D721Med (cell line): ENCODE measurements at places on chromosomes 7 and 10.
A peak's percentile ranks its signal among the peaks of the same experiment; 100 is the strongest.

DNA sequence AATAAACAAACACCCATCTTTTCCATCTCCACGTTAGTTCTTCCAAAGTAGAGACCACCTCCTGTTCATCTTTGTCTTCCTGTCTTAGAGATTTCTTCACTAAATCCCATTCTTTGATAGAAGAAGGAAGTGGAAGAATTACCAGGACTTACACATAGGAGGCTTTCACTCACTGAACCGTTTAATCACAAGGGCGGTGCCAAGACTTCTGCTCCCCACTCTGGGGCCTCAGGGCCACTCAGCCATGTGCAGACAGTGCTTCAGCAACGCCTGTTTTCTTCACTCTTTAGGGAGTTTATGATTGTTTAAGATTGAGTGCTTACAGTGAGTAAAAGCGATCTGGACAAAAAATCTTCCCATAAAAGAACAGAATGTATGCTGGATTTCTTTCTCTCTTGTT lies 63.9 kb upstream of the SORCS3 start:
- DNase-seq = no peak

GRCh38 chr7:4266270-4267040 lies 415.6 kb upstream of the FOXK1 start:
- DNase-seq = no peak

DNA sequence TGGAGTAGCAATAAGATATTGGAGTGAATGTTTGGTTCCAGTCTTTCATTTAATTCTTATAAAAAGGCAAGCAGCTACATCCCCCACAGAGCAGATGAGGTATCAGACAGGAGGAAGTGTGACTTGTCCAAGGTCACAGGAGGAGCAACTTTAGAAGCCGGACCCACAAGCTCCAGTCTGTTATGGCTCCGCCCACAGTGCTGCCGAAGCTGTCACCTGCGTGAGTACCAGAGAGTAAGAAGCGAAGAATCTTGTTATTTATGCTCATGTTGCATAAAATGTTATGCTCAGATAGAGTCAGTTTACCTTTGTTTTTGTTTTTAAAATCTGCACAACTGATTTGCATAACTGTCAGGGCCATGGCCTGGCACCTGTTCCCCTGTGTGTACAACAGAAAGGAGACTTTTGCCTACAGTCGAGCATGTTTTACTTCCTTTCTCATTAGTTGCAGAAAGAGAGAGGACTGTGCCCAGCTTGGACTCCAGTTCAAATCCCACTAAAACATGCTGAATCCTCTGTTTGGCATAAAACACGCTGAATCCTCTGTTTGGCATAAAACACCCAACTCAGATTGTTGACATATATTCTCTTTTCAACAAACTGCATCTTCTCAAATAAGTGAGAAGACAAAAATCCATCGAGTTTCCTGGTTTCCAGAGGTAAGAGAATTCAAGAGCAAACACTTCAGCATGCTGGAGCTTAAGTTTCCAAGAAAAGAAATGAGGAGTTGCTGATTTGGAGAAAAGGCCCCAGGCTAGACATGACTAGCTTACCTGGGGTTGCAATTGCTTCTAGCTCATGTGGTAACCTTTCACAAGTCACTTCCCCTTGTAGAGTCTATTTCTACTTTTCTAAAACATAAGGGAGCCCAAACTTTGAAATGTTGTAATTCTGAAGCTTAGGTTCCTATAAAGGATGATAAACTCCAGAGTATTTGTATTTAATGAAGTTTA lies 409.8 kb upstream of the ZMIZ1 start:
- no peak for DNase-seq

GRCh38 chr10:14665865-14666857 lies 108.5 kb downstream of the FAM107B start:
- no peak for DNase-seq

DNA sequence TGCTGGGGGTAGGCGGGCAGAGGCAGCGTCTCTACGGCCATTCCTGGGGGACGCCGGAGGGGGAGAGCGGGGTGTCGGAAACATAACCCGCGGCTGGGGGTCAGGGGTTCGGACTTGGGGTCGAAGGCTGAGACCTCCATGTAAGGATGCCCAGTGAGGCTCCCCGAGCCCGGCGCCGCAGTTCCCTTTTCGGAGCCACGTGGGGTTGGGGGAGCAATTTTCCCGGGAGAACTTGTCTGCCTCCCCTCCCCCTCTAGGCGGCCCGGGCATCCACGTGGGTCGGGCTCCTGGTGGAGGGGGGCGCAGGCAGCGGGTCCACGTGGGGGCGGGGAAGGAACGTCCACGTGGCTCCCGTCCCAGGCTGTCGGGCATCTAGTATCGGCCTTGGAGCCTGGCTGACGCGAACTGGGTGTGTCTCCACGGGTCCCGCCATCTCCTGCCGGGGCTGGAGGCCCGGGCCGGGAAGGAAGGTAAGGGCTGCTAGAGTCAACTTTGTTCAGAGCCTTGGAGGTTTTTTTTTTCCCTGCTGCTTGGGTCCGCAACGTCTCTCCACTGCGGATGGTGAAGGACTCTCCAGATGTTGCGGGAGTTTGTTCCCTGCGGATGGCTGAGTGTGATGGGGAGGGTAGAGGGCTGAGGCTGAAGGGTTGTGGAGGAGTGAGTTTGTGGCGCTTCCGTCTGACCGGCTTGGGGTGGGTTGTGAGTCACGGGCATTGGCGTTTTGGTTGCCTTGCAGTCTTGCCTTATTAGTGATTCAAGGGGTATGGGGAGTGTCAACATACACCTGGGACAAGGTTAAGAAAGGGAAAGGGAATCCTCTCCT lies 744 bp downstream of the PPRC1 start:
- DNase-seq = peak; percentile 46

- DNase-seq = no peak
These were observed 23.5 kb downstream of the UPP1 start for GRCh38 chr7:48112401-48113165.

DNA sequence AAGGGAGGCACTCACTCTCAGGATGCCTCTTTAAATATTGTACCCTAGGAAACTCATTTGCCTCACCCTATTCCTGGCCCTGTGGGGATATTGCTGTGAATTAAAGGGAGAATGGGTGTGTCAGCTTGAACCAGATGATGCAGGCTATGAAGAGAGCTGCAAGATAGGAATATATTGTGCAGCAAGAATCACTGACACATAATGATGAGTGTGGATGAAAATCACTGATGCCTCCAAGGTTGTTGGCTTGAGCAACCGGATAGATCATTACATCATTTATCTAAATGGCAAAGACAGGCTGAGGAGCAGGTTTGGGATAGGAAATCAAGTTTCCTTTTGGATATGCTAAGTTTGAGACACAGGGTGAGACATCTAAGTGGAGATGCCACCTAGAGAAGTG lies 6.2 kb downstream of the SLC26A4 start:
- no peak for DNase-seq

- no peak for DNase-seq
These were observed 11.8 kb upstream of the ACTA2 start for GRCh38 chr10:88964360-88964759.

DNA sequence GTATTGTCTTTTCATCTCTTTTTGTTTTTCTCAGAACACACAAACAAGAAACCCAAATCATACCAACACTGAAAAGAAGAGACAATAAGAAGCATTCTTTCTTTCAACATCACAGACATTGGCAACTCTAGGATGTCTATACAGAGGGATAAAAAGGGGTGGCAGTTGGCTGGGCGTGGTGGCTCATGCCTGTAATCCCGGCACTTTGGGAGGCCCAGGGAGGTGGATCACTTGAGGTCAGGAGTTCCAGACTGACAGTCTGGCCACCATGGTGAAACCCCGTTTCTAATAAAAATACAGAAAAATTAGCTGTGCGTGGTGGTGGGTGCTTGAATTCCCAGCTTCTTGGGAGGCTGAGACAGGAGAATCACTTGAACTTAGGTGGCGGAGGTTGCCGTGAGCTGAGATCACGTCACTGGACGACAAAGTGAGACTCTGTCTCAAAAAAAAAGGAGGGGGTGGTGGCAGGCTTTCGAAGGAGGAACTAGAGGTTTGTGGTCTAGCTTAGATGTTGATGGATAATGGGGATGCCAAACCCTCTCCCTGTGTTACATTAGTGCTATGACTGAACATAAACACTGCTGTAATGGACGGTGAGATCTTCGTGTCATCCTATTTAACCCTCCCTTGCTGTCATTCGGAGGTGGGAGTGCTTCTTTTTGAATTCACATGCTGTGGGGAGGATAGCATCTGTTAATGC lies 9.4 kb downstream of the CNNM2 start:
- DNase-seq = no peak

GRCh38 chr7:19713676-19714075 lies 4.8 kb upstream of the POLR1F start:
- DNase-seq = no peak

DNA sequence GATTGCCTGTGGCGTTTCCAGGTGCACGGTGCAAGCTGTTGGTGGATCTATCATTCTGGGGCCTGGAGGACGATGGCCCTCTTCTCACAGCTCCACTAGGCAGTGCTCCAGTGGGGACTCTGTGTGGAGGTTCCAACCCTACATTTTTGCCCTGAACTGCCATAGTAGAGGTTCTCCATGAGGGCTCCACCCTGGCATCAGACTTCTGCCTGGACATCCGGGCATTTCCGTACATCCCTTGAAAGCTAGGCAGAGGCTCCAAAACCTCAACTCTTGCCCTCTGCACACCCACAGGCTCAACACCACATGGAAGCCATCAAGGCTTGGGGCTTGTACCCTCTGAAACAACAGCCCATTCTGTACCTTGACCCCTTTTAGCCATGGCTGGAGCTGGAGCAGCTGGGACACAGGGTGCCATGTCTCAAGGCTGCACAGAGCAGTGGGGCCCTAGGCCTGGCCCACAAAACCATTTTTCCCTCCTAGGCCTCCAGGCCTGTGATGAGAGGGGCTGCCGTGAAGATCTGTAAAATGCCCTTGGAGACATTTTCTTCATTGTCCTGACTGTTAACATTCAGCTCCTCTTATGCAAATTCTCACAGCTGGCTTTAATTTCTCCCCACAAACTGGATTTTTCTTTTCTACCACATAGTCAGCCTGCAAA lies 10.0 kb upstream of the FGL2 start:
- DNase-seq = no peak

GRCh38 chr7:101494602-101495329 lies 132.1 kb downstream of the COL26A1 start:
- DNase-seq = peak; percentile 3

GRCh38 chr7:18064242-18064838 lies 36.7 kb upstream of the PRPS1L1 start:
- no peak for DNase-seq

- DNase-seq = no peak
These were observed 41.0 kb upstream of the WASL start for GRCh38 chr7:123789817-123790216.

GRCh38 chr10:110724937-110725336 lies 80.8 kb downstream of the RBM20 start:
- no peak for DNase-seq

- no peak for DNase-seq
These were observed 39.5 kb downstream of the CNPY1 start for GRCh38 chr7:155506854-155507337.

DNA sequence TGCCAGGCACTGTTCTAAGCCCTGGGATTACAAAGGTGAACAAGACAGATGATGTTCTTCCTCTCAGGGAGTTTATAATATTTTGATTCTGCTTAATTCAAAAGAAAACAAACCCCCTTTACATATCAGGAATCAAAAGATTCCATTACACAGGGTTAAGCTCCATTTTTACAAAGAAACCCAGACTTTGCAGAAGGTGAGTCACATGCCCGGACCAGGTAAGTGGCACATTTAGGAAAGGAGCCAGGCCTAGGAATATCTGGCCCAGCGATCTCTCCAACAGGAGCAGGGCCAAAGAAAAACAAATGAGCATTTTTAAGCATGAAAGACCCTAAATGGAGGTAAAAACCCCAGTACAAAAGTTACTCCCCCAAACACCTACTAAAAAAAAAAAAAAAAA lies 1.1 kb downstream of the STN1 start:
- DNase-seq = no peak

DNA sequence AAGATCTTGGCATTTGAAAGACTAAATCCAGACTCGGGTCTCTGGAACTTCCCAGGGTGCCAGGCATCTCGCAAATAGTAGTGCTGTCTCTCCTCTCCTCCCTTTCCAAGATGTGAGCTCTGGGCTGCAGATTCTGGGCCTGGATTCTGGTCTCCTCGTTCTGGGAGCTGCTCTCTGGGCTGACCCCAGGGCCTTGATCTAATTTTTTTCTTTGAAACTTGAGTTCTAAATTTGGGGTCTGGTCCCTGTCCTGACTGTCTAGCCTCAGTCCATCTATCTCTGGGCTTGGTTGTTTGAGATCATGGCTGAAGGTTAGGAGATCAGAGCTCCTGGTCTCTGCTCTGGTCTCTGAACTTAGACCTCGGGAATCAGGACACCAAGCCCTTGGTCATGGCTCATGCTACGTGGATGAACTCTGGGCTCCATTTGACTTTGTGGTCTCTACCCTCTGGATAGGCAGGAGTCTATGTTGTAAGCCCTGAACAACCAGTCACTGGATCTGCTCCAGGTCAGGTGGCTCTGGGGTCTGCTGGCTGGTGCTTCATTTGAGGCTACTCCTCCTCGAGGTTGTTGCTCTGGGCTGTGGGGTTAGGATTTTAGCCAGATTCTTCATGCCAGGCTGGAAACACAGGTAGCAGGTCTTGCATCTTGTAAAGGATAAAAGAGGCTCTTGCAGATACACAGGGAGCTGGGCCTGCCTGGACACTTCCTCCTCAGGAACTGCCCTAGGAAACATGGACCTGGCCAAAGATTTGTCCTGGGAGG lies 8.0 kb upstream of the MBL2 start:
- DNase-seq = no peak

DNA sequence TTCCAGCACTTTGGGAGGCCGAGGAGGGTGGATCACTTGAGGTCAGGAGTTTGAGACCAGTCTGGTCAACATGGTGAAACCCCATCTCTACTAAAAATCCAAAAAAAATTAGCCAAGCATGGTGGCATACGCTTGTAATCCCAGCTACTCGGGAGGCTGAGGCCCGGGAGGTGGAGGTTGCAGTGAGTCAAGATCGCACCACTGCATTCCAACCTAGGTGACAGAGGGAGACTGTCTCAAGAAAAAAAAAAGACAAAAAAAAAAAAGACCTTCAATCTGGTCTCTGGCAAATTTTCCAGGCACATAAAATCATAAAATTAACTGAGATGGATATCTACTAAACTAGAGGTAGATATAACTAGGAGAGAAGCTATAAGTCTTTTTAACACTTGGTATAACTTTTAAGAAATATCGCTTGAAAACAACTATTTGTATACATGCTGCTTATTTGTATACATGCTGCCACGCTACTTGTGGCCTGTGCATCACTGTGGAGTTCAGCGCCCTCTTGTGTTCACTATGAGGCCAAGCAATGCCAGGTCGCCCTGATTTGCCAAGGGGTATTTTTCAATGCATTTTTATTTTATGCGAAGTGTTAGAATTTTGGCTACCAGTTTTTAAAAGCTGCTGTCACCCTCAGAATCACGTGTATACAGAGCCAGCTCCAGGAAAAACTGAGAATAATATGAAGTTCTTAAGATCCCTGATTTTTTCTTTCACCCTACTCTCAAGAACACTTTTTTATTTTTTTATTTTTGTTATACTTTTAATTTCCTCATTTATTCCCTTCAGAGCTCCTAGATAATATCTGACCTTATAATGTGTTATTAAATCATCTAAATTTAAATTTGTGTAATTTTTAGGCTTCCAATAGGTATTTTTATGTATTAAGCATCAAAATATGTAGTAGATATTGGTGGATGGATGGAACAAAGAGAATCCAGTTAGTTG lies 26.7 kb downstream of the CYCS start:
- peak; percentile 36 for DNase-seq

- no peak for DNase-seq
These were observed 63.7 kb downstream of the CARD11 start for GRCh38 chr7:2979951-2980350.
